ENCODE measurements at places on chromosomes 5 and 9.

GRCh38 chr9:77598524-77598923 lies 49.6 kb downstream of the GNA14 start:
- peak; percentile 73 for DNase-seq

GRCh38 chr9:126236273-126236672 lies 90.4 kb upstream of the MVB12B start:
- DNase-seq, result no peak

DNA sequence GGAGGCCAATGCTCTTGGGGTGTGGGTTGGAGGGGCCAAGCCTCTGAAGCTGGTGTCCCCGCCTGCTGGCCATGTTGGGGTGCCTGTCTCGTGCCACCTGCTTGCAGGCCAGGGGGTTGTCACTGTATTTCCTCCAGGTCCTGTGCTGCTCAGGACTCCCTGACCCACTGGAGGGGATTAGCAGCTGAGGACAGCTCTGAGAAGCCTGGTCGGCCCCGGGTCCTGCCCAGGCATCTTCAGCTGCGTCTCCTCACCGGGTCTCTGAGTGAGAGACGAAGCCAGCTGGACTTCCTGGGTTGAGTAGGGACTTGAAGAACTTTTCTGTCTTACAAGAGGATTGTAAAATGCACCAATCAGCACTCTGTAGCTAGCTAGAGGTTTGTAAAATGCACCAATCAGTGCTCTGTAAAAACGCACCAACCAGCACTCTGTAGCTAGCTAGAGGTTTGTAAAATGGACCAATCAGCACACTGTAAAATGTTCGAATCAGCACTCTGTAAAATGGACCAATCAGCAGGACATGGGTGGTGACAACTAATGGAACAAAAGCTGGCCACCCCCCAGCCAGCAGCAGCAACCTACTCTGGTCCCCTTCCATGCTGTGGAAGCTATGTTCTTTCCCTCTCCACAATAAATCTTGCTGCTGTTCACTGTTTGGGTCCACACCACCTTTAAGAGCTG lies 20.6 kb upstream of the SLC9A3 start:
- DNase-seq, result no peak

- no peak for DNase-seq
Measured at GRCh38 chr5:56989676-56990075, 37.8 kb upstream of the MIER3 start.

- no peak for DNase-seq
Measured at GRCh38 chr5:62617943-62618342, 39.3 kb downstream of the LRRC70 start.

- DNase-seq, result no peak
Measured at GRCh38 chr9:30075451-30076199, 2308.8 kb upstream of the ACO1 start.

DNA sequence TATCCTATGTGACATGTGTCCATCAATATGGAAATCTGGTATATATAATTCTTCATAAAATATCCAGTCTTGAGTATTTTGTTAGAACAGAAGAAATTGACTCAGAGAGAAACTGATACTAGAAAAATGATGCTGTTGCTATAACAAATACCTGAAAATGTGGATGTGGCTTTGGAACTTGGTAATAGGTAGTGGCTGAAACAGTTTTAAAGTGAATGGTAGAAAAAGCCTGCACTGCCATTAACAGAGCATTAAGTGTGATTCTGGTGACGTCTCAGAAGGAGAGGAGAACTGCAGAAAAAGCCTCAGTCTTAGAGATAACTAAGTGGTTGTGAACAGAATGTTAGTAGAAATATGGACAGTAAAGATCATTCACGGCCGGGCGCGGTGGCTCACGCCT lies 634.9 kb upstream of the ZNF608 start:
- DNase-seq, result no peak

DNA sequence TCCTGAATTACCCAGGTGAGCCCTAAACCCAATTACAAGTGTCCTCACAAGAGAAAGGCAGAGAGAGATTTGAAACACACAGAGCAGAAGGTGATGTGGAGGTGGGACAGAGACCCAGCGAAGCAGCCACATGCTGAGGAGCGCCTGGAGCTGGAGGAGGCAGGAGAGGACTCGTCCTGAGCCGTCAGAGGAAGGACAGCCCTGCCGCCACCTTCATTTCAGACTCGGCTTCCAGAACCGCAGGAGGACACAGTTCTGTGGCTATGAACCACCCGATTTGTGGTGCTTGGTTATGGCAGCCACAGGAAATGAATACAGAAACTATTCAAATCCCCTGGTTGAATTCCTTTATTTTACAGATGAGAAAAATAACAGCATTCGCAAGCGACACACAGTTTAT lies 16.4 kb upstream of the FBP1 start:
- DNase-seq, result no peak

- DNase-seq, result no peak
Measured at GRCh38 chr9:97551308-97551707, 49.8 kb downstream of the TMOD1 start.

DNA sequence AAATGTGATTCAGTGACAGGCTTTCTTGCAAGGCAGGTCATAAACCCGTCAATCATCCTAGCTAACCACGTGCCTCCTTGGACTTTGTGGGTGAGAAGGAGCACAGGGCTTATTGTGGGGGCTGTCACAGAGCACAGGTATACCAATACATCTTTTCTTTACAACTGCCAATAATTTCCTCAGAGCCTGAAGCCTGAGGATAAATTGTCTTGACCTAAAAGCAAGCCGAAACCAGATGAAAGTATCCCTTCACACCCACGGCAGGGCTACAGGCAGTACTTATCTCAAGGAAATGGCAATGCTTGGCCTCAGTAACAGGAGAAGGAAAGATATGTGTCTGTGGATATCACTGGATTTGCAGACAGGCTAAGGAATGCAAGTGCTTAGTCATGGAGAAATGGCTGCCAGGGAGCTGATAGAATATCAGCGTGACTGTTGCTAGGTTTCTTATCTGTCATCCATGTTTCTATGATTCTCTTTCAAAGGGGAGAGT lies 90.3 kb upstream of the ZNF366 start:
- DNase-seq, result no peak

DNA sequence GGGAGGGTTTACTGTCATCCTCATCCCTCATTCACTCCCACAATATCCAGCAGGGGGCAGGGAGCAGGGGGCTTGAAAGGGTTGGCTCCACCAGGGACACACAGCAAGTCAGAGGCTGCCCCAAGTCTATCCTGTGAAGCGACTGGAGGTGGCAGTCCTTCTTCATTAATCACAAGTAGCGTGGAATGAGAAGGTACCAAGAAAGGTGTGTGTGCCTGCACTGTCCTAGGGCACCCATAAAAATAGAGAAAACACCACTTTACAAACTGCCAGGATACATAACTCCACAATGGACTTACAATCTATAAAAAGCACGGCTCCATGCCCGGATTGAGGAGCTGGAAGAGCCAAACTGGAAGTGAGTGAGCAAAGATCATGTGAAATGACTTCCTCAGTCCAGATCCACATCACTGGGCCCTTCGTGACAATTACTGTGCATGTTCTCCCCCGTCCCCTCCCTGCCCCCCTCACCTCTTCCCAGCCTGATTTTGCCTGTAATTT lies 183.9 kb downstream of the SLIT3 start:
- peak; percentile 42 for DNase-seq

DNA sequence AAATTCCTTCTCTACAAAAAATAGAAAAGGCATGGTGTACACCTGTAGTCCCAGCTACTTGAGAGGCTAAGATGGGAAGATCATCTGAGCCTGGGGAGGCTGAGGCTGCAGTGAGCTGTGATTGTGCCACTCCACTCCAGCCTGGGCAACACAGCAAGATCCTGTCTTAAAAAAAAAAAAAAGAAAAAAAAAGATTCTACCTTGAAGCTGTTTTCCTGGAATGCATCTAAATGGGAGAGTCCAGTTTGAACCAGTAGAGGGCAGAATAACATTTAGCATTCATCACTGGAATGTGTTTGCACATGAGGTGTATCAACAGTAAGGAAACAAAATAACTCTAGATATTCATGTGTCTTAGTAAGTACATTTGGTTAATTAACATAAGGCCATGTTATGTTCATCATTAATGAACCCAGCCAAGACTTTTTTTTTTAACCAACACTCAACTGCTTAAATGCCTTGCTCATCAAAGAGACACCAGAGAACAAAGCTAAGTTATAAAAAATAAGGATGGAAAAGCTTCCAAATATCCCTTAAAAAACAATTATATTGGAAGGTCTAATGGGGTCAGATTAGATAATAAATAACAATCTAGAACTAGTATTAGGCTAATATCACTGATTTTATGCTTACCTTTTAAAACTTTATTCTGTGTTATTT lies 16.1 kb downstream of the IFNE start:
- no peak for DNase-seq

GRCh38 chr9:94668928-94669729 lies 29.8 kb upstream of the FBP1 start:
- peak; percentile 63 for DNase-seq

DNA sequence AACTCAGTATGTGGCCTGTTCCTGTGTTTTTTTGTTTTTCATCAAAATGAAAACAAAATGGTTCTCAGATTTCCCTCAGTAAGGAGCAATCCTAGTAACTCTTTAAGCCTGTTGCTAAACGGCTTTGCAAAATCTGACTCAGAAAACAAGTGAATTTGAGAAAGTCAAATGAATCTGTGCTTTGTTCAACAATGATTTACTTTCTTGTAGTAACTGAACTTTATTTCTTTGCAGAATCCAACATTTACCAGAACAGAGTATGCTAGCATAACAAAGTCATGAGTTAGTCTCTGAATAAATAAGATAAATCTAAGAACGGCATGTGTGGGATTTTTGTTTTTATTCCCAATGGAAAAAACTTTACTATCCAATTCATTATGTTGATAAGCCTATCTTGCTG lies 93.8 kb downstream of the OXCT1 start:
- no peak for DNase-seq

DNA sequence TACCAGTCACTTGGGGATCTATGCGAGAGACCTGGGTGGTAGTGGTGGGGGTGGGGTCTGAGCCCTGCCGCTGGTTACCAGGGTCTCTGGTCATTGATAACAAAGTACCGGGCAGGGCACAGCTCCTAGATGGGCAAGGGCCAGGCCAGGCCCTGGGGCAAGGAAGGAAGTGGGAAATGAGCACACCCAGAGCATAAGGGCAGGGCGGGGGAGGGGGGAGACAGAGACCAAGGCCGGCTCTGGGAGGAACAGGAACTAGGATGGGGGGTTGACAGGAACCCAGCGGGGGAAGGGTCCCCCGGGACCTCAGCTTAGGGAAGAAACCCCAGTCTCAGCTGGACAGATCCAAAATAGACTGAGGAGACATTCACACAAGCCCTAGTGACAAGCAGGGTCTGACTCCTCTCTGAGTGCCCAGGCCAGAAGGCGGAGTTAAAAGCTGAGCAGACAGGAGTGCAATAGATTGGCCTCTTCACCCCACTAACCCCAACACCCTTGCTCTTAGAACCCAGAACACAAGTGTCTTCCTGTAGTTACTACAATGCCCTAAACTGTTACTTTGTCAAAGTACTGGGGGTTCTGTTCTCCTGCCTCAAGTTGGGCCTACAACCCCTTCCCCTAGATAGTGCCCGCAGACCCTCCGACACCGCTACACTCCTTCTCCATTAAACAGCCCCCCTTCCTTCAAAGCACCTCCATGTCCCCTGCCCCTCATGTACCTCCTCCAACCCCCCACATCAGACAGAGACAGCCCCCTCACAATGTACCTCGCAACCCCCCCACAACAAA lies 628 bp downstream of the ATOSB start:
- DNase-seq, result peak; percentile 74

DNA sequence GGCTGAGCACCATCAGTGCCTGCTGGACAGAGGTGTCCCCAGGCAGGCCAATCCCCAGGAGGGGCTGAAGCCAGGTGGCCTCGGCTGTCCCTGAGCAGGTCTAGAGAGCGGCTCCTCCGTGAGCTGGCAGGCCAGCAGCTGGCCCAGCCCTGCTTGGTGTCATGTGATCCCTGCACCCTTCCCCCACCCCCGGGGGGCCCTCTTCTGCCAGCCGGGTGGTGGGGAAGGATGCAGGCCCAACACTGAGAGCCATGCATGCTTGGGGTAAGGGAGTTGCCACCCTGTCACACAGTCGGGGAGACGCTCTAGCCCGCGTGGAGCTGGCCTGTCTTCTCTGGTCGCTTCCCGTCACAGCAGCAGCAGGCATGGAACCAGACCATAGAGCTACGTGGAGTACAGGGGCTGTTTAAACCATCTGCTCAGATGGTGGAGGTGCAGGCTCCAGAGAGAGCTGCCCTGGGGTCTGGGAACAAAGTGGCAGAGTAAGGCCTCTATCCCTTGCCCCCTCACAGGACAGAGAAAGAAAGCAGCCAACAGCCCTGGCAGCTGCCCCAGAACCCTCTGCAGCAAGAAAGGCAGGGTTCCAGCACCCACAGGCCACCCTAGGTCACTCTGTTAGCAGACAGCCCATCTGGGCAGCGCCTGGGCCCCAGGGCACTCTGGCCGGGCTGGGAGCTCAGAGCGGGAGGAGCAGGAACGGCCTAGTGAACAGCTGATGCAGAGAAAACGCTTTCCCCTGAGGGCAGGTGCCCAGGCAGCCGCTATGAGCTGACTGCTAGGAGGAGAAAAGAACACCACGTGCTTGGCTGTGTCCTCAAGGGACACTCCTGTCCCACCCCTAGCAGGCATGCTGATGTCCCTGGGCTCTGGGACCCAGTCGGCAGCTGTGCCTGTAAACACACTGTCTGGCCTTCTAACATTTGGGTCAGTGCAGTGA lies 6.8 kb downstream of the RALGDS start:
- DNase-seq, result peak; percentile 64

- DNase-seq, result no peak
Measured at GRCh38 chr5:35172533-35172932, 57.8 kb downstream of the PRLR start.

- DNase-seq, result no peak
Measured at GRCh38 chr9:135547756-135548736, 2.1 kb downstream of the OBP2A start.

DNA sequence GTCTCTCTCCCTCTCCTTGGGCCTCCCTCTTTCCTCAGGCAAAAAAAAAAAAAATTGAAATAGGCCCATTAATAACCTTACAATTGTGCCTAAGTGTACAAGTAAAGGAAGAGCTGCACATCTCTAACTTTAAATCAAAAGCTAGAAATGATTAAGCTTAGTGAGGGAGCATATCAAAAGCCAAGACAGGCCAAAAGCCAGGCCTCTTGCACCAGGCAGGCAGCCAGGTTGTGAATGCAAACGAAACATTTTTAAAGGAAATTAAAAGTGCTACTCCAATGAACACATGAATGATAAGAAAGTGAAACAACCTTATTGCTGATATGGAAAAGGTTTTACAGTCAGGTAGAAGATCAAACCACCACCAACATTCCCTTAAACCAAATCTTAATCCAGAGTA lies 383.4 kb downstream of the KIAA0825 start:
- DNase-seq, result no peak

GRCh38 chr5:135135530-135136226 lies 101.7 kb upstream of the PITX1 start:
- DNase-seq, result peak; percentile 64
